ENCODE measurements at places on chromosomes 6 and 20. TPM values are rescaled to one million over a fixed set of nuclear protein-coding genes. Genes with fewer than 3 reads are reported as not detected.

DNA sequence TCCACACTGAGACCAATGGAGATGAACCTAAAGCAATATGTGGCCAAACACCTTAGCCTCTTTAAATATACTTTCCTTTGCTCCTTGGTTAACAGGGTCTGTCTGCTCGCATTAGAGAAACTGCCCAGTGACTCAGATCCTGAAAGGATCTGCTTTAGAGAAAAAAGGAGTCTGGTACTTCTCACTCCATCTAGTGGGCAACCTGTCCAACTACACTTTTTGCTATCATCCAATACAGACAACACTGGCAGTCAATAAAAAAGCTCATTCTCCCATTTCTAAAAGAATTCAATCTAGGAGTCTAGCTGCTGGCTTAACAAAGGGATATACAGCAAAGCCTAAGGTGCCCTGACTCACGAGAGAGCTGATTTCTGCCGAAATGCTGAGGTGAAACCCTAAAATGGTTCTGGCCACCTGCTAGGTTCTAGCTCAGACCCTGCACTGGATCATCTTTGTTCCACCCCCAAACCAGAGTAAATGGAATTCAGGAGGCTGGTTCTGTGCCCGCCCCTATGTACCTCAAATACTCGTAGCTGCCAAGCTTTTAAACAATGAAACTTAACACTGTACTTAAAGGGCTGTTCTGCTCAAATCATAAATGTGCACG is 11.5 kb downstream of the GNL1 start:
- no peak overlapping the region for H3K4me3 ChIP-seq
- H3K27me3 ChIP-seq = no peaks in the 10 kb centered on the region
- H3K27ac ChIP-seq = peak overlapping the region; percentile 3
- H3K4me1 ChIP-seq = peaks cover 31% of the 10 kb centered on the region
- H3K36me3 ChIP-seq = peaks cover 43% of the 10 kb centered on the region

DNA sequence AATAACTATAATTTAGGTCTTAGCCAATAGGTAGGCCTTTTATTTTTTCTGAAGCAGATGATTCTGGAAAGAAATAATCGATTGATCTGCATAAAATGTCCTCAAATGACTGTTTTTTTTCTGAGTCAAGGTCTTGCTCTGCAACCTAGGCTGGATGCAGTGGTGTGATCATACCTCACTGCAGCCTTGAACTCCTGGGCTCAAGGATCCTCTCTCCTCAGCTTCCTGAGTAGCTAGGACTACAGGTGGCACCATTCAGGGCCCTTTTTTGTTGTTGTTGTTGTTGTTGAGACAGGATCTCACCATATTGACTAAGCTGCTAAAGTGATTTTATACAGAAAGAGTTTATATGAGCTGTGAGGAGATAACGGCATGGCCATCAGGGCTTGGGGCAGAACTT is 18.2 kb downstream of the GLYATL3 start:
- no peaks in the 10 kb centered on the region for H3K4me1 ChIP-seq
- peaks cover 2% of the 10 kb centered on the region for H3K27me3 ChIP-seq
- no peaks in the 10 kb centered on the region for H3K36me3 ChIP-seq
- no peak for DNase-seq
- no peak overlapping the region for H3K27ac ChIP-seq
- H3K4me3 ChIP-seq = no peak overlapping the region

The APCDD1L gene
- not detected for total RNA-seq

The HLA-DPA1 gene
- 718 TPM for total RNA-seq

Data from activated B cell treated with CpG ODN at 0.5 μM for 24 hours (primary cell).